Mammary epithelial cell (primary cell): ENCODE measurements at places on chromosomes 4 and X. TPM values are rescaled to one million over a fixed set of nuclear protein-coding genes. Genes with fewer than 3 reads are reported as not detected.

- no peak for DNase-seq
These were observed 58.7 kb upstream of the GPM6B start for GRCh38 chrX:13875572-13875971.

GRCh38 chr4:3176367-3177229 lies 72.4 kb upstream of the MSANTD1 start:
- DNase-seq, result no peak

DNA sequence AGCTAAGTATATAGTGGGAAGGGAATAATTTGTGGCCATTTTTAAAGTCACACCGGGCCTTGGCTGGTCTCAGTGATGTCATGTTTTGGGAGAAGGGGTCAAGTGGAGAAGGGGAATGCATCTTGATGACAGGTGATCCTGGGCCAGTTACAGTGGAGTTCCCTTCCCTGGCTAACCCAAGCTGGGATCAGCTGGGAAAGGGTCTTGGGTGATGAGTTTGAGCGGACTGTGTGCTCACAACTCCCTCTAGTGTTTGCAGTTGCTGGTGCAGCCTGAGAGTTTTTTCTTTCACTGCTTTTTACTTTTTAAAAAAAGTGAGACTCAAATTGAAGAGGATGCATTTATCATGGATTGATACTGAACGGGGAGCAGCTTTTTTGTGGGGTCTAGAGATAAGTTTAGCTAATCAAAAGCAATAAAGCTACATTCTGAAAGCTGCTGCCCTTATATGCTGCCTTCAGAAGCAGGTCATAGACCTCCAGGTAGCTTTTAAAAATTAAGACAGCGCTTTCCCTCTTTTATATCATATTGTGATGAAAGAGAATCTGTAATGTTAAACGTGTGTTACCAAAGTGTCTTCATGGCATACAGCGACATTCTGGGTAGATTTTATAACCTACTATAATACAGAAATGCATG lies 164.7 kb downstream of the DCLK2 start:
- no peak for DNase-seq

- no peak for DNase-seq
These were observed 1.0 kb downstream of the SH3BGRL start for GRCh38 chrX:81202943-81203342.

- no peak for DNase-seq
These were observed 35.4 kb downstream of the TRMT44 start for GRCh38 chr4:8475751-8476575.

DNA sequence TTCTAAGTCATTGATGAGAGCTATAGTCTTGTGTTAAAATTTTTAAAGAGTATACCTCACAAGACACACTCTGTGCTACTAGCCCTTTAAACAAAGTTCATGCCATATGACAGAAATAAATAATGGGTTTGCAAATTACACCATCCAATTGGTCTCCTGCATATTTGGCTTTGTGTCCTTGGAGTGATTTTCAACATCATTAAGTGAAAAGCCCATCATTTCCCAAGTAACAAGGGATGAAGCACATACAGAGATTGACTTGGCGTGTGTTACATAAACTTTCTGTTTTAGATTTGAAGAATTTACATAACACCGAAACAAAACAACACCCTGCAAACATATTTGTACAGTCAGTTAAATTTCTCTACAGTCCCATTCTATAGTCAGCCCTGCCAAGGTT lies 216.9 kb upstream of the NEIL3 start:
- no peak for DNase-seq

- DNase-seq, result peak; percentile 2
These were observed 102.4 kb upstream of the VCX2 start for GRCh38 chrX:8273451-8273895.

DNA sequence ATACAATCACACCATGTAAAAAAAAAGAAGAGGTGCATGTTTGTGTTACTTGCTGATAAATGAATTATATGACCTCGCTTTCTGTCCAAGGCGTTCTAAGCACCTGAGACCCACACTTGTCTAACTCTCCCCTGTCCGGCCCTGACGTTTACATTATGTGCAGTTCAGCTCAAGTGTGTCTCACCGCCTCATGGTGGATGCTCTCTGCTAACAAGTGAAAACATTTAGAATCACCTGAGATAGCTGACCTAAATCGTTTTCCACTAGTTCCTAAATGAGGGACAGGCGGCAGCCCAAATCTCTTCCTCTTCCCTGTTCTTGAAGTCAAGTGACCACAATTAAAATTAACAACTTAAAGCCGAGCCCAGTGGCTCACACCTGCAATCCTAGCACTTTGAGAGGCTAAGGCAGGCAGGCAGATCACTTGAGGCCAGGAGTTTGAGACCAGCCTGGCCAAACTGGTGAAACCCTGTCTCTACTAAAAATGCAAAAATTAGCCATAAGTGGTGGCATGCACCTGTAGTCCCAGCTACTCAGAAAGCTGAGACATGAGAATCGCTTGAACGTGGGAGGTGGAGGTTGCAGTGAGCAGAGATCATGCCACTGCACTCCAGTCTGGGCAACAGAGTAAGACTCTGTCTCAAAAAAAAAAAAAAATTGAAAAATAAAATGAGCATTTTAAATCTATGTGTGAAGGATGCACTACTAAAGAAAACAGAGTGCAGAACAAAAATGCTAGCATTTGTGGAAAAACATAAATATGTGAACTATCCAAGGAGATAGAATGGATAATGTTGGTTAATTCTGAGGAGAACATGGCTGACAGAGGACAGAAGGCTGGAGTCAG lies 3.9 kb upstream of the TIFA start:
- DNase-seq, result no peak

GRCh38 chr4:74473155-74473811 lies 28.3 kb downstream of the AREG start:
- peak; percentile 80 for DNase-seq

RAB41 gene
- not detected for total RNA-seq

NUP62CL gene
- total RNA-seq, result 3.8 TPM

FHIP1A gene
- 38.5 TPM for total RNA-seq

CCDC120 gene
- 8.3 TPM for total RNA-seq

MPC1L gene
- total RNA-seq, result not detected in 2 replicates

PGAM4 gene
- total RNA-seq, result not detected

PAGE4 gene
- total RNA-seq, result not detected

HS6ST2 gene
- not detected in 2 replicates for total RNA-seq

TMSB15A gene
- total RNA-seq, result not detected

MCF2 gene
- total RNA-seq, result 0.09 TPM in 1 of 2 replicates, not detected in the other
